ENCODE measurements at places on chromosomes 2 and 18. TPM values are rescaled to one million over a fixed set of nuclear protein-coding genes. Genes with fewer than 3 reads are reported as not detected.

GRCh38 chr2:40371525-40372282 is 80.2 kb downstream of the SLC8A1 start:
- DNase-seq = no peak
- no peaks in the 10 kb centered on the region for H3K27me3 ChIP-seq
- H3K36me3 ChIP-seq = no peaks in the 10 kb centered on the region
- H3K27ac ChIP-seq = no peak overlapping the region
- no peak overlapping the region for H3K4me3 ChIP-seq

DNA sequence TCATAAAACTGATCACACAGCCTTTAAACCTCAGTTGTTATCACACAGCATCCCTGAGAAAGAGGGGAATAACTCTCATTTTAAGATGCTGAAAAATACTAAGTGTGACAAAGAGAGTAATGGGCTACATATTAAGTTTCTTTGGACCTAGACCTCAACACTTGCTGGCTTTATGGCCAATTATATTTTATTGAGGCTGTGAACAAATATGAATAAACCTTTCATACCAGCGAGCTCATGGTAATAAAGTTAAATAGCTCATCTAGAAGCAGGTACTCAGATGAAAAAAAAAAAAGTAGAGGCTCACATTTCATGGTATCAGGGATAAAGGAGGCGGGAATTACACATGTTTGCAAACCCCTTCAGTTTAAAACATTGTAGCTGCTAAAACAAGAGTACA is 75.7 kb downstream of the DOCK10 start:
- H3K36me3 ChIP-seq = no peaks in the 10 kb centered on the region
- H3K27ac ChIP-seq = no peak overlapping the region
- no peaks in the 10 kb centered on the region for H3K27me3 ChIP-seq
- H3K4me3 ChIP-seq = no peak overlapping the region
- peaks cover 11% of the 10 kb centered on the region for H3K4me1 ChIP-seq
- DNase-seq = no peak

GRCh38 chr2:124698979-124699565 is 674.0 kb downstream of the CNTNAP5 start:
- H3K27ac ChIP-seq = no peak overlapping the region
- no peaks in the 10 kb centered on the region for H3K27me3 ChIP-seq
- H3K4me3 ChIP-seq = no peak overlapping the region
- H3K4me1 ChIP-seq = no peaks in the 10 kb centered on the region
- DNase-seq = no peak
- H3K36me3 ChIP-seq = no peaks in the 10 kb centered on the region

DNA sequence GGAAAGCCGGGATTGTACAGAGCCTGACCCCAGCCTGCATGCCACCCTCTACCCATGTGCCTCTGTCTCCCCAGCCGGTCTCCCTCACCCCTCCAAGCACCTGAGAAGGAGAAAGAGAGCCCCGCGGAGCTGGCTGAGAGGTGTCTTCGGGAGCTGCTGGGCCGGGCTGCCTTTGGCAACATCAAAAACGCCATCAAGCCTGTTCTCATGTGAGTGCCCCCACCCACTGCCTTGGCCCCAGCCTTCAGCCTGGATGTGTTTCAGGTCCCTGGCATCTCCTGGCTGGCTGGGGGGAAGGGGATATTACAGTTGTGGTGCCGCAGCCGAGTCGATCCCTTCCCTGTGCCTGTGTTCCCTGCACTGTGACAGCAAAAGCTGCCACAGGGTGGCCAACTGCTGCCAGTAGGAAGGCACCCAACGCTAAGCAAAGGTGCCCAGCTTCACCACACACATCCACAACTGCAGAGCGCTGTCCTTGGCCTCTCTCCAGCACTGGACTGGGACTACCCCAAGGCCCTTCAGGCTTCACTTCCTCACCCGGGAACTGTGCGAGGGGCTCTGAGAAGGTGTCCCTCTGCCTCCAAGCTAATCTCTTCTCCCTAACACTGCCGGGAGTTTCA is 38.4 kb downstream of the POMC start:
- DNase-seq = no peak
- H3K4me3 ChIP-seq = no peak overlapping the region
- H3K27me3 ChIP-seq = peaks cover 43% of the 10 kb centered on the region
- H3K36me3 ChIP-seq = no peaks in the 10 kb centered on the region

The ADAM23 gene
- 8.9 TPM for total RNA-seq

- H3K4me1 ChIP-seq = no peaks in the 10 kb centered on the region
- no peak overlapping the region for H3K4me3 ChIP-seq
- H3K36me3 ChIP-seq = no peaks in the 10 kb centered on the region
- H3K27me3 ChIP-seq = no peaks in the 10 kb centered on the region
- no peak overlapping the region for H3K27ac ChIP-seq
Observed at GRCh38 chr2:157746234-157746950, 117.7 kb upstream of the ACVR1C start.

The MAT2A gene
- 169 TPM for total RNA-seq

The HOXD4 gene
- total RNA-seq = not detected

The CD207 gene
- not detected for total RNA-seq

The MROH2A gene
- total RNA-seq = 2.9 TPM

DNA sequence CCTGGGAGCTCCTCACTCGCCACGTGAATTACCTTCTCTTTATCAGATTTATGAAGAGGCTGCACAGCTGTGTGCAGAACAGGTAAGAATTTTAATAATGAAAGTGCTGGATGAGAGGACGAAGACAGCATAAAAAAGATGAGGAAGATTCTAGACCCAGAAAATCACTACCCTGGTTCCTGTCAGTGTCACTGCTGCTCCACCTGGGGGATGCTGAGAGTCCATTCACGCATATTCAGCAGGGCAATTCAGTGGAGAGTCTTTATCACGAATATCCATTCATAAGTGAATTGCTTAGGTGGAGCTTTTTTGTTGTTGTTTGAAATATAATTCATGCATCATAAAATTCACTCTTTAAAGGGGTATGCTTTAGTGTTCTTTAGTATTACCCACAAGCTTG is 52.0 kb downstream of the MRPL33 start:
- no peaks in the 10 kb centered on the region for H3K27me3 ChIP-seq
- H3K4me3 ChIP-seq = no peak overlapping the region
- no peak for DNase-seq
- H3K36me3 ChIP-seq = peaks cover 5% of the 10 kb centered on the region

DNA sequence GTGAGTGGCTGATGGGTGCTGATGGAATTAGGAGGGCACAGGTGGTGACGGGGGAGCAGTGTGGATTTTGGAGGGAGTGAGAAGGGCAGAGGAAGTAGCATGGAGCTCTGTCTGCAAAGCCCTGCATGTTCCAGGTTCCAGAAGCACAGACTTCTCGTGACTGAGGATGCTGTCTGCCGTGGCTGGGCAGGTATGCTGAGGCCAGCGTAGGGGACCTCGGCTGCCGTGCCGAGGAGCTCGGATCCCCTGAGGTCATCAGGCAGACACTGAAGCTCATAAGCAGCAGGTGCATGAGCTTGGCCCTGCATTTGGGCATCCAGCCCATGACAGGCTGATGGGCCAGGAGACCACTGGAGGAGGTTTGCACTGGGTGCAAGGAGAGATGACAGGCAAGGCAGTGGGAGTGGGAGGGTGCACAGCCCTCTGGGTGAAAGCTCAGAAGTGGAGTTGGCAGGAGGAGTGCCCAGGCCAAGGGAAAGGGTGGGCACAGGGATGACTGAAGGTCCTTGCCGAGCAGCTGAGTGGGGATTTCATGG is 215.3 kb downstream of the SH3RF3 start:
- no peaks in the 10 kb centered on the region for H3K27me3 ChIP-seq
- no peak for DNase-seq
- peaks cover 30% of the 10 kb centered on the region for H3K4me1 ChIP-seq

DNA sequence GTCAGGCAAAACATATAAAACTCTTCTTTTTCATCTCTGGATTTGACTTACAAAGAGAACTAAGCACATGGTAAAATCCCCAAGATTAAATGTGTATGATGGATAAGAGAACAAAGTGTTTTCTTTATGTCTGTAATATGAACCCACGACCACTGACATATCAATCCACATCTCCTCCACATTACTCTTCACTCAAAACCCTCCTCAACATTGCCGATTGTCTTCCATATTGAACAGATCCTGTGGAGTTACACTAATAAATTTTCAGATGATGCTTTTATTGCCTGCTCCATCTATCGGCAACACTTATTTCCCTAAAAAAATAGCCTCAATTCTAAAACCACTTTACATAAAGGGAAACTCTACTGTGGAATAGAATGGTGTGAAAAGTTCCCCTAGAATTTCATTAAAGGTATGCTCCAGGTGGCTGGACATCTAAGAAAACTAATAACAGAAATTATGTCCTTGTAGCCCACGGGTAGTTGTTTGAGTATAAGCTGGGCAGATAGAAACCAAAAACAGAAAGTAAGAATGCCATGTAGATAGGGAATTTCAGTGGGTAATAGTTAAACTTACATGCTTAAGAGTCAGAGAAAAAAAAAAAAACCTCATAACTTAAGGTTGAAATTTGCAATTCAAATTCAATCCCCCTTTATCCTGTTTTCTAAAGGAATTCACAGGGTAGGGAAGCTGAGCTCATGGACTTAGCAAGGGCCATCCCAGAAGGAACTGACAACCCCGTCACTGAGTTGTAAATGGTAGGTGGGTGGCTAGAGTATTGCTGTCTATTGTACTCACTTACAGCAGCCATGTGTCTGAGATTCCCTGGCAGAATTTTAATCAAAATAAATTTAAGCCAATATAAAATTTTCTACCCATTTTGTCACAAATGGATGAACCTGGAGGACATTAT is 305.4 kb upstream of the LYPD1 start:
- H3K27ac ChIP-seq = no peak overlapping the region
- H3K4me3 ChIP-seq = no peak overlapping the region
- no peaks in the 10 kb centered on the region for H3K36me3 ChIP-seq
- DNase-seq = no peak

DNA sequence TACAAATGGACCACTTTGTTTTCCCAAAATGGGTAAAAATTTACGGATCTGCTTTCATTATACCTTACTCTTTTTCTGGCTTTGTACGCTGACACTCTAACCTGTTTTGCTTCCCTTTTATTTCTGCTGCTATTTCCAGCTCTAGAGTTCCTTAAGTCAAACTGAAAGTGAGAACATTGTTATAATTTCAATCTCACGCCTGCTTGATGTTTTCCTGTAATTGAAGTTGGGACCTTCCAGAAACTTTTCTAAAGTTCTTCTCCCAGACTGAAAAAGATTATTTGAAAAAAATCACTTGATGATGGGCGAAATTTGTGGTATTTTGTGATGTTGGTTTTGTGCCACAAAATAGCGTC is 1.8 kb downstream of the GLS start:
- H3K4me1 ChIP-seq = peaks cover 47% of the 10 kb centered on the region
- DNase-seq = no peak
- H3K27ac ChIP-seq = peak overlapping the region; percentile 80

- H3K4me3 ChIP-seq = no peak overlapping the region
- DNase-seq = no peak
- H3K36me3 ChIP-seq = no peaks in the 10 kb centered on the region
- H3K27me3 ChIP-seq = no peaks in the 10 kb centered on the region
- no peak overlapping the region for H3K27ac ChIP-seq
Observed at GRCh38 chr2:163527381-163527780, 208.4 kb downstream of the FIGN start.

The MAP3K19 gene
- not detected for total RNA-seq

GRCh38 chr2:167608487-167608886 is 638.9 kb downstream of the STK39 start:
- H3K4me1 ChIP-seq = no peaks in the 10 kb centered on the region
- H3K27ac ChIP-seq = no peak overlapping the region
- no peaks in the 10 kb centered on the region for H3K27me3 ChIP-seq
- no peak for DNase-seq

The DNAJC5G gene
- total RNA-seq = not detected

The OR6B2 gene
- total RNA-seq = not detected

The IL1R1 gene
- 5.0 TPM for total RNA-seq

The TTC27 gene
- 12.0 TPM for total RNA-seq

DNA sequence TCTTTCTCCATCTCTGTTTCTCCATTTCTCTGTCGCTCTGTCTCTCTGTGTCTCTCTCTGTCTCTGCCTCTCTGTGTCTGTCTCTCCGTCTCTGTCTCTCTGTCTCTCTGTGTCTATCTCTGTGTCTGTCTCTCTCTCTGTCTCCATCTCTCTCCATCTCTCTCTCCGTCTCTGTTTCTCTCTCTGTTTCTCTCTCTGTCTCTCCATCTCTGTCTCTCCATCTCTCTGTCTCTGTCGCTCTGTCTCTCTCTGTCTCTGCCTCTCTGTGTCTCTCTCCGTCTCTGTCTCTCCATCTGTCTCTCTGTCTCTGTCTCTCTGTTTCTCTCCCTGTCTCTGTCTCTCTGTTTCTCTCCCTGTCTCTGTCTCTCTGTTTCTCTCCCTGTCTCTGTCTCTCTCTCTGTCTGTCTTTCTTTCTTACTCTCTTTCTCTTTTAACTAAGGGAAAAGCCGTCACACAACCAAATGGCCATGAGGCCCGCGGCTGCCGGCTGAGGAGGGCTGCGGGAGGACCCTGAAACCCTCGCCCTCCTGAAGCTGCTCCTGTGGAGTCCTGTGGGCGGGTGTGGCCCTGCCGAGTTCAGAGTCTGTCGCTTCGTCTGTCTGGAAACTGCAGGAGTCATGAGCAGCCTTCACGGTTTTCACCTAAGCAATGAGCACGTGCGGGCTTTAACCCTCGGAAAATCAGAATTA is 29.3 kb downstream of the NFATC1 start:
- H3K27me3 ChIP-seq = peaks cover 7% of the 10 kb centered on the region
- no peak overlapping the region for H3K27ac ChIP-seq
- DNase-seq = no peak
- H3K4me1 ChIP-seq = no peaks in the 10 kb centered on the region
- no peaks in the 10 kb centered on the region for H3K36me3 ChIP-seq

The SCRN3 gene
- 26.9 TPM for total RNA-seq

The RSAD2 gene
- total RNA-seq = not detected

DNA sequence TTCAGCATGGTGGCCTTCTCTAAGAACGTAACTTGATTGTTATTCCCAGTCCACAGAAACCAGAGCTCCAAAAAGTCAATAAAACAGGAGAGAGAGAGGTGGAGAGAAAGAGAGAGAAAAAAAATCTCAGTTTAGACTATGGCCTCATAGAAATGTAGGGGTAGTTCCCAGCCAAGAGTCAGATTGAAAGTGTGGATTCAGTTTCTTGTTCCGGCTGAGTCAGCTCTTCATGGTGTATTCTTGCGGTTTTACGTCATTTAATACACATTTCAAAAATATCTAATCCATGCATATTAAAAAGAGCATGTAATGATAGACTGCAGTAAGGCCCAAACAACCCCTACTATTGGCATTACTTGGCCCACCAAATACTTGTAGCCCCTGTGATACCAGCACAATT is 303.9 kb downstream of the ETAA1 start:
- no peaks in the 10 kb centered on the region for H3K36me3 ChIP-seq
- no peak for DNase-seq
- no peak overlapping the region for H3K4me3 ChIP-seq
- no peaks in the 10 kb centered on the region for H3K27me3 ChIP-seq
- no peaks in the 10 kb centered on the region for H3K4me1 ChIP-seq

GRCh38 chr2:187307606-187308005 is 140.4 kb downstream of the CALCRL start:
- H3K27me3 ChIP-seq = no peaks in the 10 kb centered on the region
- no peaks in the 10 kb centered on the region for H3K4me1 ChIP-seq
- no peak overlapping the region for H3K27ac ChIP-seq

The MBP gene
- 44.4 TPM for total RNA-seq

The PLEK gene
- not detected for total RNA-seq

- peaks cover 31% of the 10 kb centered on the region for H3K4me1 ChIP-seq
- no peaks in the 10 kb centered on the region for H3K27me3 ChIP-seq
- no peak for DNase-seq
- H3K27ac ChIP-seq = no peak overlapping the region
- H3K36me3 ChIP-seq = no peaks in the 10 kb centered on the region
Observed at GRCh38 chr2:18753722-18754121, 164.4 kb upstream of the NT5C1B start.

GRCh38 chr18:52829876-52830405 is 489.9 kb downstream of the DCC start:
- H3K36me3 ChIP-seq = no peaks in the 10 kb centered on the region
- H3K4me3 ChIP-seq = no peak overlapping the region
- H3K27me3 ChIP-seq = no peaks in the 10 kb centered on the region
- no peak overlapping the region for H3K27ac ChIP-seq
